ENCODE measurements at places on chromosomes 3 and 15.

- no peak for DNase-seq
These were observed 742.0 kb upstream of the CCDC54 start for GRCh38 chr3:106635271-106635670.

- no peak for DNase-seq
These were observed 375.8 kb downstream of the TIGIT start for GRCh38 chr3:114669614-114670013.

DNA sequence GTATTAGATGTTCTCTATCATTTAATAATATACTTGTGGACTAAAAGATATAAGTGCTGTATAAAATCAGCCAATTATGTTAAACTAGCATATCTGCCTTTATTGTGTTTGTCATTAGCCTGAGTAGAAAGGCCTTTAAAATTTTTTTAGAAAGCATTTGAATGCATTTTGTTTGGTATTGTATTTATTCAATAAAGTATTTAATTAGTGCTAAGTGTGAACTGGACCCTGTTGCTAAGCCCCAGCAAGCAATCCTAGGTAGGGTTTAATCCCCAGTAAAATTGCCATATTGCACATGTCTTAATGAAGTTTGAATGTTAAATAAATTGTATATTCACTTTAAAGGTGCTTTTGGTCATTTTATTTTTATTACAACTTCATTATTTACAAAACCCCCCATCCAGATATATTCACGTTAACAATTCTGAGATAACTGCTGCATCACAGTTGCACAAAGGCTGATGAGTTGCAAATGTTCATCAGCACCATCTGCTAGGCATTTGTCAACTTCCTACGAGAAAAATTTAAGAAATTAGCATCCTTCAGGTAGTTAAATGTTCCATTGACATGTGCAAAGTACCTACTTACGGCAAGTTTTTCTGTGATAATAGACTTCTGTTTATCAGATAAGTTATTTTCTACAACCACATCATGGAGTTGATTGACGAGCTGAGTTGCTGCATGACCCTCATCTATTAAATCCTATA, 6.3 kb downstream of the EIF4A2 start:
- no peak for DNase-seq

DNA sequence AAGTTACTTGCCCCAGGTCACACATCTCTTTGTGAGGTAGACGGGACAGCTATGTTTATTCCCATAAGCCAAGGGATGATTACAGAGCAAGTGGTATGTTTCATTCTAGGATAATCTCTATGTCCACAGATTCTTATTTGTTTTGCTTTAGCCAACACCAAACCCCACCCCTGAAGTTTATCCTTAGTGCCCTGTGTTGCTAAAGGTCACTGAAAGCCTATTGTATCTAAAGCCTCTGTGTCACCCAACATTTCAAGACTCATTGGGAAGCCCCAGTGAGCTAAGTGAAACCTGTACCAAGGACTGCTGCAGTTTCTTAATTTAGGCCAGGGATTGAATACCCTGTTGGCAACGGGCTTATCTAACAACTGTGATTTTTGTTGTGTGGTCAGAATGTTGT, 135.6 kb downstream of the ADAMTS9 start:
- no peak for DNase-seq

DNA sequence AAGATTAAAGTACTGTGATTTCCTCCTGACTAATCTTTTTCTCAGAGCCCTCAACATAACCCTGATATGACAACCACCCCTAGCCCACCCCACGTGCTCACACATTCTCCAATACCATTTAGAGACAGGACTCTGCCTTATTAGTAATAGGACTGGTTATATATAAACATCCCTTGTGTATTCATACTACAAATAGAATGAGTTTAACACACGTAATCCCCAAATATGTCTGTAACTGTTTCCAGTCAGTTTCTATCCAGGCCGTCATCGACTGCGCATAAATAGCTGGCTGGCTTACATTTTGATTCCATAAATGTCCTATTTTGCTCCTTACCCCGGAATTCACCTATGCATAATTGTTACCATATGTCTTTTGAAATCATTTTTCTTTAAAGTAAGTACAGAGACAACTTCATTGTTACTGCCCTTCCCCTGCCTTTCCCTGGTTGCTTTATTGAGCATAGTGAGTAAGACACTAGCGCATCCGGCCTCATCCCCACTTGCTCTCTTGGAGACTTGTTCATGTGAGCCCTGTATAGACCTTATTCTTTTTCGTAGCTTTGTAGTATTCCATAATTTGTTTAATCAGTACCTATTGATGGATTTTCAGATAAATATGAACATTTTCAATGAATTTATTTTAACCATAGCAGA, 3.5 kb upstream of the P2RY14 start:
- no peak for DNase-seq

DNA sequence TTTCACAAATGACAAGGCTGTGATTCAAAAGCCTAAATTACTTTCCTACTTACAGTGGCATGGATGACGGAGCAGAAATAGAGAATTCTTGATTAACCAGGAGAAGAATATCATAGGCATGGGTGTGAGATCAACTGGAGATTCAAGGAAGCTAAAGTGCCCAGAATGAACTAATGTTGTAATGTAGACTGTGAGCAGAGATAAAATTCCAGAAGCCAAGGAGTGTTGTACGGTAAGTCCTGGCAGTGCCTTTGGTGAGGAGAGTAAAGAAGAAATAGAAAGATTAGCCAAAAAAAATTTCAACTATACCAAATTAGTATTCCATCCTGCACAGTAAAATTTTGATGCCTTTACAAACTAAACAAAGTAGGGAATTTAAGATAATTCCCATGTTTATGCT, 75.9 kb downstream of the ZBTB20 start:
- DNase-seq = no peak

DNA sequence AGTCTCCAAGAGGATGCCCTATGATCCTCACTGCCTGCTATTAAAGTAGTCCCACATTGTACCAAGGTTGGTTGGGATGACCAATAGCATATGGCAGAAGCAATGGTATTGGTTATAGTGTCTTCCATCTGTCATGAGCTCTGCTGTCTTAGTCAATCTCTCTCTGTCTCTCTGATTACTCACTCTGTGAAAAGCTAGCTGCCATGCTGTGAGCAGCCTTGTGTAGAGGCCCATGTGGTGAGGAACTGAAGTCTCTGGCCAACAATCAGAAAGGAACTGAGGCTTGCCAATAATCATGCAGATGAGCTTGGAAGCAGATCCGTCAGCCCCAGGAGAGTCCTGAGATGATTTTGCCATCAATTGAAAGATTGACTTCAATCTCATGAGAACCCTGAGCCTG, 60.3 kb upstream of the CFAP161 start:
- DNase-seq = no peak

DNA sequence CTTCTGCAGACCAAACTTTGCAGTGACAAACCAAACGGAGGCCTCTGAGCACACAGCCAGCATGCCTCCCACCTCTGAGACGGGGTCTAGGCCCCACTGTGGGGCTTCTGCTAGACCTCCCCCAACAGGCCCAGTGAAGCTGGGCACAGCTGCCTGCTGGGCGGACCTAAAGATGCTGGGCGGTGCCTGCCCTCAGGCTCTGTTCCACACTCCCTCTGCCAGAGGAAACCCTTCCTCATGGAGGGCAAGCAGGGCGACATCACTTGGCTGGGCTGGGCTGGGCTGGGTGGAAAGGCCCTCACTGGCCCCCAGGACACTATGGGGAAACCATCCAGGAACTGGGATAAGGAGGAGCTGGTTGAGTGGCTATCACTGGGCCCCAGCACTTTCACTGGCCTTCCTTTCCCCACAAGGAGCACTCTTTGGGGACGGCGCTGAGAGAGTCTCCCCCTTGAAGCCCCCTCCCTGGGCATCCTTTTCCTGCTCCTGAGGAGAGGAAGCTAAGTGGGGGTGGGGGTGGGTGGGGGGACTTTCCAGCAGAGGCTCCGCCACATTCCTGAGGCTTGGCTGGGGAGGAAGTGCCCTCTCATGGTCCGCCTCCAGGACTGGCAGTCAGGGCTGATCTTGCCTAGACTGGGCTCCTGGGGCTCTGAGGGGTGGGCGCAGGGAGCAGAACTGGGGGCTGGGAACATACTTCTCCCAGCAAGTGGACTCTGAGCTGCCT, 98.1 kb upstream of the HACD2 start:
- DNase-seq = no peak

DNA sequence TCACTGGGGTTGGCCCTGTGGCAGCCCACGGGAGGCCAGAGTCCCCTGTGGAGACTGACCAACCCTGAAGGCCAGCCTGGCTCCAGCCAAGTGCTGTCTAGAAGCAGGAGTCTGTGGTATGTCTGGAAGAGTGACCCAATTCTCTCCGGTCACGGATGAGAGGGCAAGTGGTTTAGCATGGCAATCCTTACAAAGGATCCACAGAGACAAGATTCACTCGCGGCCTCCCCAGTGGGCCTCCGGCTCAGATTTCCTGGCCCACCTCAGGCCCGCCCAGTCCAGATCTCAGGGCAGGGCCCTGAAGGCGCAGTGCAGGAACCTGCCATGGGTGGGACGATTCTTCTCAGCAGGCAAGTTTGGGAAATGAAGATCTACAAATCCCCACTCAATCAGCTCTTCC, 5.0 kb upstream of the BCL2L10 start:
- no peak for DNase-seq

DNA sequence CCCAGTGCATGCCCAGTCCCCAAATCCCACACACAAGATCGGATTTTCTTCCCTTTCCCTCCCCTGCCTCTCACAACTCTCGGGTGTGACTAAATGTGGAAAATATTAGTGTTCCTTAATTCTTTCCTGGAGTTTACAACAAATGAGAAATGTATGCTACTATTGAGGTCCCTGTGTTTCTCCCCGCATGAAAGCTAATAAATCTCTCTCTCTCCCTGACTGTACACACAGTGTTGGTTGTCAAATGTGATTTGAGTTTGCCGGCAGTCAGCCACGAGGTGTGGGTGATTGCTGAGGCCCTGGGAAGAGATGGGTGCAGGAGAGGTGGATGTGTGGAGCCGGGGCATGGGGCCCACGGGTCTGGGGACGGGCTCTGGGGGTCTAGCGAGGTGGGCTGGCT, 161.4 kb upstream of the IQSEC1 start:
- DNase-seq = no peak

DNA sequence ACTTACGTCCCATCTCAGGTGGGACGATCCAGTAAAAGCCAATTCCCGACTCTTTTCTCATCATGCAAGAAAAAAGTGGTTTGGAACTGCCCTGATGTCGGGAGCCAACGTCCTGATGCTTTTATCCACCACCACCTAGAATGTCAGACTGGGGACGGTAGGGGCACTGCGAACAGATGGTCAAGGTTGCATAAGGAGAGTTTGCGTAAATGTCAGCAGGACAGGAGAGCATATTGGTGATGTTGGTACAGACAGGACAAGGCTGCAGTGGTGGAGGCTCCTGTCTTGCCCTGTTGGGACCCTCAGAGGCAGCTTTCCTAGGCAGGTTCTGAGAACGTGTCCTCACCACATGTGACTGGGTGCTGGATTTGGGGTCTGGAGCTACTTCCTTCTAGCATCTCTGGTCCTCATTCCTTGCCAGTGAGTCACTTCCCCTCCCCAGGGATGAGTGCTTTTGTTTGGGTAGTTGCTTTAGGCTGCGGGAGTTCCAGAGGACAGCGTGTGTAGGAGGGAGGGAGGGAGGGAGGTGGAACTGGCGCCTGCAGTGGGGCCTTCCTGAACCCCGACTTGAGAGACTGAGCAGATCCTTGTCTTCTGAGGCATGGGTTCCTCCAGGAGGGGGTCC, 21.0 kb downstream of the THSD4 start:
- no peak for DNase-seq

GRCh38 chr15:72690938-72691337, 4.9 kb downstream of the BBS4 start:
- DNase-seq = no peak

GRCh38 chr3:99023590-99024192, 122.2 kb upstream of the DCBLD2 start:
- DNase-seq = no peak

DNA sequence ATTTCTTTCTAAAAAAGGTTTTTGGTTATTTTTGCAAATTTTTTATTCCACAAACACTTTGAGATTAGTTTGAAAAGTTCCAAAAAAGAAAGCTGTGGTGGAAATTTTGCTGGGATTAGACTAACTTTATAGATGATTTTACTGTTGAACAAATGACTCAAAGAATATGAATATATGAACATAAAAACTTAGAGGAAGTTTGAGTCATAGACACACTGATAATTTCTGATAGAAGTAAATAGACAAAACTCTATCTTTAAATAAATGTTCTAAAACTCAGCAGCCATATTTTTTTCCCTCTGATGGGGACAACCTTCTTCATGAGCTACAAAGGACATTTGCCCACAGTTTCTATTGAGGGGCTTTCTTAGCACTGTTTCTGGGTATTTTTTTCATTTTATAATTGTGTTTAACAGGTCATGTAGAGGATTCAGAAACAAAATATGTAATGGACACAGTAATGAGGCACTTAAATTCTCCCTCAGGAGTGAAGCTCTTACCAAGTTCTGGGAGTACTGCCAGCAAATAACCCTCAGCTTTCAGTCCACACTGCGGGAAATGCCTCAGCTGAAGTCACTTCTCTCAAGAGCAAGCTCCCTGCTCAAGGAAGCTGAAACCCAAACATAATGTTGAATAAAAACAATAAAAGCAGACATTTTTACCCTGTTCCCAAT, 157.6 kb downstream of the NFKBIZ start:
- no peak for DNase-seq

GRCh38 chr3:142501004-142501926, 53.4 kb upstream of the XRN1 start:
- no peak for DNase-seq

DNA sequence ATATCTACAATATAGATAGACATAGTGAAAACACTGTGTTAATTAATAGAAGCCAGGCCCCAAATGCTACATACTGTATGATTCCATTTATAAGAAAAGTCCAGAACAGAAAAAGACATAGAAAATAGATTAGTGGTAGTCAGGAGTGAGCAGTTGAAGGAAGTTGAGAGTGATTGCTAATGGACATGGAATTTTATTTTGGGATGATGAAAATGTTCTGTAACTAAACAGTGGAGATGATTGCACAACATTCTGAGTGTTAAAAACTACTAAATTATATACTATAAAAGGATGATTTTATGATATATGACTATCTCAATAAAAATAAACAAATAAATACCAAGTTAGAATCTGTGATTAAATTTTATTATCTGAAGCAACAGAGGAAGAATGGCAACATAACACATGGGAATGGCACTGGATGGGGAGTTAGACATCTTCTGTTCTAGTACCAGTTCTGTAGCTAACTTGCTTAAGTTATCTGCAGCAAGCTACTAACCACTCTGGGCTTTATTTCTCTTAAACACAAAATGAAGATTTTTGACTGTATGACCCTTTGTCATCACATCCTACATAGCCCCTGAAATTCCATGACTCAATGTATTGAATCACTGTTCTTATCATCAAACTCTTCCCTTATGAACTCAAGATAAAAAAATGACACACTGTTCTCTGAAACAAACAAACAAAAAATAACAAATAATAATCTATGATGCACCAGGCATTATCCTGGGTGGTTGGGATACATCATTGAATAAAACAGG, 612.7 kb downstream of the TBL1XR1 start:
- no peak for DNase-seq
